ENCODE measurements at places on chromosomes 4 and X.
A peak's percentile ranks its signal among the peaks of the same experiment; 100 is the strongest.

GRCh38 chr4:148632476-148632875 is 190.3 kb upstream of the NR3C2 start:
- DNase-seq: no peak

DNA sequence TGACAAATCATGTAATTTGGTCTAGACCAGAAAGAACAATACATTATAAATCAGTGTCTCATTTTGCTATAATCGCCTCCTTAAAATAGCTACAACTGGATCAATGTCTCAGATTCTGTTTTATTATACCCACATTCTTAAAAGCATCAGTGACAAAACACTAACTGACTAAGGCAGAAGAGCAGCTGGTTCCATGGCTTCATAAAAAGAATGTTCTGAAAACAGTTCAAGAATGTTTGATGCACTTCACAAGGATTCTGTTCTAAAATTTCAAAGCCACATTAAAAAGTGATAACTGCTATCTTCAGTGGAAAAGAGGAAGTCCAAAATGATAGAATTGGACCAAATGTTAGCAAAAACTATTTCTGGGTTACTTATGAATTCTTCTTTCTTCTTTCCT is 69.8 kb downstream of the COL25A1 start:
- DNase-seq: no peak

DNA sequence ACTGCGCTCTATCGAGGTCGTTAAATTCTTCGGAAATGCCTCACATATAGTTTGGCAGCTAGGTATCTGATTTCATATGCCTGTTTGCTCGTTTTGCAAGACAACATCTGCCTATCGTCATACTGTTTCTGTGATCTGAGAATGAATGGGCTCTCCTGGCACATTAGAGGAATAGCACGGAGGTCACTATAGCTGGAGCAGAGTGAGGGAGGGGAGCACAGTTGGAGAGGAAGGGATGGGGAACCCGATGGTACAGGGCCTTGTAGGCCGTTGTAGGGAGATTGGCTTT is 552 bp downstream of the IKBKG start:
- no peak for DNase-seq

GRCh38 chr4:139746431-139747171 is 81.0 kb downstream of the MGST2 start:
- DNase-seq: no peak

DNA sequence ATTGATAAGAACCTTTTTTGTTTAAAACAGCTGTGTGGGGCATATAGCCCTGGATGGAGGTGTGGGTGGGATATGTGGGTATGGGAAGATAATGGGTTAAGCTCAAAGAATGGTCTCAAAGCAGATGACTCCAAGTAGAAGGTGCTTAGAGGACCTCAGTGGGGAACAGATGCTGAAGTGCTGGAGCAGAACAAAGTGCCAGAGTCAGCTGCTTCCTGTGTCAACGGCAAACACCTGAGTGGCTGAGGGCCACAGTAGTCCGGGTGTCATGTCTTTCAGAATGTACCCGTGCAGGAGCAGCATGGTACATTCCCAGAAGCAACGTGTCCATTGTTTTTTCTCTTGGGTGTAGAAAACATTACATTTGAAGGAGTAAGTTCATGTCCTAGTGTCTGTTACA is 210.6 kb downstream of the CCNG2 start:
- peak; percentile 13 for DNase-seq

All from NCI-H2029 treated with DMSO at 0.1 percent for 48 hours (cell line).